NCI-H187 (cell line): ENCODE measurements at places on chromosomes 16 and 17.

GRCh38 chr16:65745-66144, 6.7 kb downstream of the RHBDF1 start:
- peak; percentile 72 for DNase-seq

DNA sequence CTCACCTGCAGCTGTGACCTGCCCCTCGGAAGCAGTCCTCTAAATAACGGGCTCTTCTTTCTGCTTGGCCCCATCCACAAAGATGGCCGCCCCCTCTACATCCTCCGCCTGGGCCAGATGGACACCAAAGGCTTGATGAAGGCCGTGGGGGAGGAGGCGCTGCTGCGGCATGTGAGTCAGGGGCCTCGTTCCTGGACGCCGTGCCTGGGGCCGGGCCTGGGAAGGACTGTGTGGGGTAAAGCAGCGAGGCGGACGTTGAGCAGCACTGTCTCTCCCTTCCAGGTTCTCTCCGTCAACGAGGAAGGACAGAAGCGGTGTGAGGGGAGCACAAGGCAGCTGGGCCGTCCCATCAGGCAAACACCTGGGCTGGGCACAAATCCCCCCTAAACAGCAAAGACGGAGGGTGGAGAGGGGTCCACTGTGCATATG, 33.1 kb downstream of the NAGPA start:
- no peak for DNase-seq

DNA sequence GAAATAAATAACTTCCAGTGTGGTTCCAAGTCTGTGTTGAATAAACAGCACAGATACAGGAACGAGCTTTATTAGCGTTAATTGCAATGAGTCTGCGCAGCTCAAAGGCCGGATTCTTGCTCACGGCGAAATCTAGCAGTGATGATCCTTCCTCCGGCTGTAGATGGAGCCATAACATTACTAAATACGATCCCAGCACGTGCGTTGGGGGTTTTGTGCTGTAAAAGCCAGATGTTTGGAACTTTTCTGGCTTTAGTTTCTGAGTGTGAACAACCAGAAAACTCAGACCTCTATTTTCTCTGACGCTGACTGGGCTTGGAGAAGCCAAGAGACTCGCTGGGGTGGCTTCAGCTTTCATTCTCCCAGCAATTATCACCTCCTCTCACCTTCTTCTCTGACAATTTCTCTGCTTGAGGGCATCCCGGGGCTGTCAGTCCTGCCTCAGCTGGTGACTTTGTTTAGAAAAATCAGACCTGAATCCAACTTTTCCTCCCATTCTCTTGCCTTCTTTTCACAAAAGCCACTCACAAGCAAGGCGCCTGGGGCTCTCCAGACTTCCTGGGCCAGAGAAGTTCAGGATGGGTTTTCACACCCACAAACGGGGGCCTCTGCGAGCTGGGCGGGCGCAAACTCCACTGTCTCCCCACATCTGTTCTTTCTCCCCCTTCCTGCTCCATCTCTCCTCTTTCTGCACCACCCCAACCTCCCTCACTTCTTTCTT, 47.1 kb upstream of the AKTIP start:
- DNase-seq: peak; percentile 58

- DNase-seq: no peak
Measured at GRCh38 chr17:43906951-43907424, 348 bp downstream of the MPP2 start.

GRCh38 chr17:3594051-3594800, 15.0 kb downstream of the TRPV1 start:
- no peak for DNase-seq

GRCh38 chr16:77169650-77170236, 21.2 kb upstream of the MON1B start:
- no peak for DNase-seq

GRCh38 chr16:84527532-84528269, 23.2 kb upstream of the MEAK7 start:
- no peak for DNase-seq

DNA sequence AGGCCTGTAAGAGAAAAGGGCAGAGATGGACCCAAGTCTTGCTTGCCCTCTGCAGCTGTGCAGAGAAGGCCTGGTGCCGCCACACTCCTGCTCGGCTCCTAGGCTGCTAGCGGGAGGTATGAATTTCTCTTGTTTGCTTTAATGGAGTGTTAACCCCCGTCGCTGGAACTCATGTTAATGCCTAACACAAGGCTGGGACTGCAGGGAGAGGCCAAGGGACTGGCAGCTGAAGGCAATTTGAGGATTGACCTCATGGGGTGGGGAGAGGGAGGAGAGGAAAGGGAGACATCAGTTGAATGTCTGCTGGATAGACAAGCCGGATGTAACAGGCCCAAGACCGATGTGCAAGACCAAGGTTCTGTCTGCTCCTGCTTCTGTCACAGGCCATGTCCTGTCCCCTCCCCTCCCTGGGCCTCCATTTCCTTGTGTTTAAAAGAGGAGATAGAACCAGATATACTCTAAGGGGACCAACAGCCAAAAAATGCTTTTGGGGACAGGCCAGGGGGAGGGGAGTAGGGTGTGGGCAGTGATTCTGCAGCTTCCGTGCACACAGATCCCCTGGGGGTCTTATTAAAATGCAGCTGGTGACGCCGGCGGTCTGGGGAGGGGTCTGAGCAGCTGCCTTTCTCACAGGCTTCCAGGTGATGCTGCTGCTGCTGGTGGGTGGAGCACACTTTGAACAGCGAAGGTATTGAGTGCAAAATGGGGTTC, 46.7 kb upstream of the TBX2 start:
- DNase-seq: no peak

DNA sequence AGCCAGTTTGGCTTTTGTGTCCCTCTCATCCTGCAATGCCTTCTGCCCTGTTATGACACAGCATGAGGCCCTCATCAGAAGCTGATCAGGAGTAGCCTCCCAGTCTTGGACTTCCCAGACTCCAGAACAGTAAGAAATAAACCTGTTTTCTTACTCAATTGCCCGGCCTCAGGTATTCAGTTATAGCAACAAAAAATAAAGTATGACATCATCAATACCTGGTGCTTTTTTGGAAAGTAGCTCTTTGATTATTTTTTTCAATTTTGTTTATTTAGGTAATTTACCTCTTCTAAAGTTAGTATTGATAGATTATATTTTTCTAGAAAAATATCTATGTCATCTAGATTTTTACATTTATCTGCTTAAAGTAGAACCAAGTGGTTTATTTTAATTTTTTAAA, 112.8 kb upstream of the CES5A start:
- no peak for DNase-seq

DNA sequence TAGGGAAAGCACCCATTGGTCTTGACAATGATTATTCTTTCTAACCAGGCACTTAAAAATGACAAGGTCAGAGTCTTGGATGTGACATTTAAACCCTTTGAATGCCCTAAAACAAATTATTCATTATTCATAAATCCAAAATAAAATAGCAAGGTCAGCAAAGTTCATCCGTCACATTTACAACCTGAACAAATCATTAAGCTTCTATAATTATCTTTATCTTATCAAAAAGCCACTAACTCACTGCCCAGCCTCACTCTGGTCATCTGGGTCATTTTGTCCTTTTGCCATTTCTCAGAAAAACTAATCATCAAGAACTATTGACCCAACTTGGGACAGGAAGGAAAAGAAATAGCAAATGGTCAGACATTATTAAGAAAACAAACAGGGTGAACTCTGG, 507.3 kb upstream of the CDH8 start:
- no peak for DNase-seq

DNA sequence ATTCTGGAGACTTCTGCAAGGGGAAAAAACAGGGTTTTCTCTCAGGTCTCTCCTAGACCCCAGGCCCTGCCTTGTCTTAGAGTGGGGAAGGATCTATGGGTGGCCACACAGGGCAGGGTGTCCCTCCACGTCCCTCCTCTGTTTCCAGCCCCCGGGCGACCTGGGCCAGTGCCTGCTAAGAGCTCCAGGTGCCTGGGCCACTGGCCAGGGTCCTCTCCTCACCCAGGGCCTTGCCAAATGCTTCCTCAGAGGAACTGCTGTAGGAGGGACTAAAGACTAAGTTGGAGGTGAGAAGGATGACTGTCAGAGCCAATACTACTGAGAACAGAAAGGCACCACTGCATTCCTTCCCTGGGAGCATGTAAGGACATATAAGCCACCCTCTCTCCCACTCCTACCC, 11.4 kb downstream of the NOS2 start:
- DNase-seq: no peak

DNA sequence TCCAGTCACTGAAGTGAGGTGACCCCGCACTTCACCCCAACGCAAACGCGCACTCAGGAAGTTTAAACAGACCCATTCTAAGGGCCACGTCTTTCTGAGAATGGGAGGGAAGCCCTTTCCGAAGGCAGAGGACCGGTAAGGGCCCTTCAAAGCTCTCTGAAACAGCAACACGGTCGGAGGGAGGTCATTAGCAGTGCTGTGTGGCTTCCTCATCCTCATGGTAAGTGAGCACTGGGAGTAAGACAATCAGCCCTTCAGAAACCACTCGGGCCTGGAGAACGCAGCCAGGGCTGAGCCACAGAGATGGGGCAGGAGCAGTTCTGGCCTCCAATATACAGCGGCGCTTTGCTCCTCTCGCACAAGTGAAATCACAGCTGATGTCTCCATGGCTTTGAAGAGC, 23.7 kb downstream of the SRL start:
- peak; percentile 69 for DNase-seq

GRCh38 chr16:10817963-10818941, at the start of gene TVP23A:
Gene TVP23A, minus strand, starts transcription at chr16:10818794. Its CDS starts 301 bp downstream, at chr16:10818493.
- DNase-seq: no peak

- DNase-seq: peak; percentile 90
Measured at GRCh38 chr16:74666425-74667254, at the start of gene RFWD3. Gene RFWD3, minus strand, starts transcription at chr16:74666877. Its CDS starts 5,428 bp downstream, at chr16:74661449.

GRCh38 chr17:77657839-77658238, 300.7 kb upstream of the TNRC6C start:
- no peak for DNase-seq

GRCh38 chr16:72832621-72833248, 215.2 kb downstream of the ZFHX3 start:
- peak; percentile 28 for DNase-seq

GRCh38 chr16:70767377-70768202, 33.4 kb downstream of the VAC14 start:
- DNase-seq: no peak

- no peak for DNase-seq
Measured at GRCh38 chr16:47493381-47494337, 32.5 kb downstream of the PHKB start.

DNA sequence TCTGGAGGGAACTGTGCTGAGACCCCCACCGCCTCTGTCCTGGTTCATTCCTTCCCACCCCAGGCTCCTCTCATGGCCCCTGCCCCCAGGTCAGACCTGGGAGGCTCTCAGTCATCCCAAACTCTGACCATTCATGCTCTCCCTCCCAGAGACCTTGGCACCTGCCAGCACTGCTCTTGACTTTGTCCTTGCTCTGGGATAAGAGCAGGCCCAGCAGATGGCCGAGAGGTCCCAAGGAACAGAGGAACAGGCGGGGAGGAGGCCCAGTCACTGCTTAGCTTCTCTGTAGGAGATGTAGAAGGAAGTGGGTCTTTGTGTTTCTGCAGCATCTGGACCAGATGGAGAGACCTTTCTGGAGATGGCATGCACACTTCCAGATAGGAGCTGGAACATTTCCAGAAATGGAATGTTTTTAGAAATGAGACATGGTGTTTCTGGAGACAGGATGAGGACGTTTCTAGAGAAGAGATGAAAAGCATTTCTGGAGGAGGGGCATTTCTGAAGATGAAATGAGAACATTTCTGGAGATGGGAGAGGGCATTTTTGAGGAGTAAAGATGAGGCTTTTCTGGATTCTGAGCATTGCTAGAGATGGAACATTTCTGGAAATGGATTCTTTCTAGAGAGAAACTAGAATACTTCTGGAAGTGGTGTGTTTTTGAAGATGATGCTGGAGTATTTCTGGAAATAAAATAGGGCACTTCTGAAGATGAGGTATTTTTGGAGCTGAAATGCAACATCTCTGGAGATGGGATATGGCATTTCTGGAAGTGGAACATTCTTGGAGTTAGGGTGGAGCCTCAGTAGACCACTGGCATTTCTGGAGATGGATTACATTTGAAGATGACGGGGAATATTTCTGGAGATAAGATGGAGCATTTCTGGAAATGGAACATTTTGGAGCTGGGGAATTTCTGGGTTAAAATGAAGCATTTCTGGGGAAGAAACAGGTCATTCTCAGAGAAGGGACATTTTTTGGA, 55.2 kb downstream of the RAI1 start:
- DNase-seq: no peak

GRCh38 chr17:48759288-48759687, 30.7 kb upstream of the HOXB13 start:
- no peak for DNase-seq

- no peak for DNase-seq
Measured at GRCh38 chr17:54482843-54483242, 417.8 kb upstream of the TOM1L1 start.

GRCh38 chr17:63675231-63675606, 24.7 kb downstream of the LIMD2 start:
- DNase-seq: no peak

DNA sequence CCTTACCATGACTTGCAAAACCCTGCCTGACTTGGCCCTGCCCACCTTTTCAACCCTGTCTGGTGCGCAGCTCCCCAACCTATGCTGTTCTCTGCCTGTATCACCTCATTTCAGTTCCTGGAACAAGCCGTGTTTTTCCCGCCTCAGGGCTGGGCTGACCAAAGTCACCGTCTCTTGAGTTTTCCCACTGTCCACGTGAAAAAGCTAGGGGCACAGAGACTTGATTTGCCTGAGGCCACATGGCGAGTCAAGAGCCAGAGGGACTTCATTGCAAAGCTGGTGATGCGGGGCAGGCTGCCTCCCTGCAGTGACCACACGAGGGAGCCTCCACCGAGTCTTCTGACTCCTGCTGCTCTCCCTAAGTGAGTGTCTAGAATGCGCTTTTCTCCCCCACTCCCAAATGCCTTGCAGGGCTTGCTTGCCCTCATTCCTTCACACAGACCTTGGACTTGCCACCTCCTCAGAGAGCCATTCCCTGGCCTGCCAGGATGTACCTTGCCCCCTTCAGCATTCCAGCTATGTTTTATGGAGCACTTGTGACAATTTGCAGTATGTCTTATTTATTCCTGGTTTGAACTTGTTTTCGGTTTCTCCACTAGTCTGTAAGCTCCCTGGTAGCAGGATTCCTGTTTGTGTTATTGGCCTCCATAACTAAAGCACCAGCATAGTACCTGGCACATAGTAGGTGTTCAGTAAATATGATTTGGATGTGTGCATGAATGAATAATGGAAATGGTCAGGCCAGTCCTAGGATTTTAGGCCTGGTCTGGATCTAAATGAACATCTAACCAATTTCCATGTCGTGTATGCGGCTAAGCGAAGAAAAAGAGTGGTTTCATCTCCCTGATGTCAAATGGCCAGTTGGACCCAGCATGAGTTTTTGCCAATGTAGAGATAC, 252.3 kb downstream of the SNX29 start:
- no peak for DNase-seq

DNA sequence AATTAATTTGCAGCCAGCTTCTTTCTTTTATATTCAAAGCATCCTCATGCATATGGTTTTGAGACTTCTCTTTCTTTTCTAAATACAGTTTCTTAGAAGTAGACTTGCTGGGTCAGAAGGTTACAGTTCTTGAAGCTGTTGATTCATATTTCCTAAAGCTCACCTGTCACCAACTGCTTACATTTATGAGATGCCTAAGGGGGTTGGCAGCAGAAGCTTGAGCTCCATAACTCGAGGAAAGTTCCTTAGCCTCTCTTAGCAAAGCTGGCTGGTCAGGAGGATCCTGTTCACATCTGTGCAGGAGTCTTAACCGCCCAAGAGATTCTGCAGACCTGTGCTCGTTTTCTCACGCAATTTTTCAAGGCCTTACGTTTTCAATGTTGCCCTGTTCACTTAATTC, 218.8 kb downstream of the SNX29 start:
- no peak for DNase-seq

GRCh38 chr16:84526794-84527531, 22.5 kb upstream of the MEAK7 start:
- no peak for DNase-seq
